Smooth muscle cell of the brain vasculature (primary cell): ENCODE measurements at places on chromosomes 5 and 9.

DNA sequence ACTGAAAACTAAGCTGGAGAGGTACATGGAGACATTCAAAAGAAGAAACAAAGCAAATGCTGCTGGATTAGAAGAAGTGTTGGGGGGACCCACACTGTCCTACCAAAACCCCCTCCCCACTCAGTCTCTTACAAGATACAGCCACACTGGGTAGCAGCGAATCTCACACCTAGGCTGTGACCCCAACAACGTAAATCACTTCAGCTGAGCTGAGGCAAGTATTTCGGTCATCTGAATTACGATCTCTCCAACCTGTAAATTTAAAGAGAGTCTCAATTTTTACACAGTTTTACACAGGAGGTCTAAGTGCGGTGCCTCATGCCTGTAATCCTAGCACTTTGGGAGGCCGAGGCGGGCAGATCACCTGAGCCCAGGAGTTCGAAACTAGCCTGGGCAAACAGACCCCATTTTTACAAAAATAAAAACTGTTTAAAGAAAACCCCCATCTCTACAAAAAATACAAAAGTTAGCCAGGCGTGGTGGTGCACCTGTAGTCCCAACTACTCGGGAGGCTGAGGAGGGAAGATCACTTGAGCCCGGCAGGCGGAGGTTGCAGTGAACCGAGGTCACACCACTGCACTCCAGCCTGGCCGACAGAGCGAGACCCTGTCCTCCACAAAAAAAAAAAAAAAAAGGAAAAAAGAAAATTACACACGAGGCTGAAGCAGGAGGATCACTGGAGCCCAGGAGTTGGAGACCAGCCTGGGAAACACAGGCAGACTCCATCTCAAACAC, 3.4 kb downstream of the CAMSAP1 start:
- DNase-seq = no peak

- DNase-seq = no peak
Observed at GRCh38 chr9:81213456-81213855, 475.9 kb downstream of the TLE1 start.

- DNase-seq = no peak
Observed at GRCh38 chr5:65255294-65255693, 226.4 kb downstream of the ADAMTS6 start.

- DNase-seq = no peak
Observed at GRCh38 chr5:108361239-108361638, 20.7 kb downstream of the FBXL17 start.

DNA sequence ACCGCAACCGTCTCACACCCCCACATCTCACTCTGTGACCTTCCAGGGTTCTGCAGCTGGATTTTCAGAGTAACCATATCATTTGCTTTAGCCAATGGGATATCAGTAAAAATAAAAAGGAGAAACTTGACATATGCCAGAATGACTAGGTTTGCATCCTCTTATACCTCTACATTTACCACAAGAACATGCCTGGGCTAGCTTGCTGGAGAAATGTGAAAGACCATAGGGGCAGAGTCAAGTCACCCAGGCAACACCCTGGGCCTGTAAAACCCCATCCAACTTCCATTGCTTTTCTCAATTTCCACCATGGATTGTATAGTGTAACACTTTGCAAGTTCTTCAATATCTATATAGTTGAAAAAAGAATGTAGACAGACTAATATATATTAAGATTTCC, 731.1 kb downstream of the PTPRD start:
- DNase-seq = no peak

GRCh38 chr5:132663771-132664695, 6.1 kb downstream of the IL13 start:
- DNase-seq = no peak

DNA sequence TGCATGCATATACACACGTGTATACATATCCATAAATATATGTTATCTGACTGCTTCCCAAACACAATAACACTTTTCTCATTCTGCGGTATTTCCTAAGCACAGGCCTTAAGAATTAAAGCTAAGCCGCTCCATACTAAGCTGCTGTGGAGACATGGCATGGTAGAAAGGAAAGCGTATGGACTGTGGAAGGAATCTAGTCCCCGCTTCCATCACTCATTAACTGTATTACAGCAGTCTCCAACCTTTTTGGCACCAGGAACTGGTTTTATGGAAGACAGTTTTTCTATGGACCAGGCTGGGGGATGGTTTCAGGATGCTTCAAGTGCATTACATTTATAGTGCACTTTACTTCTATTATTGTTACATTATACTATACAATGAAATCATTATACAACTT, 11.3 kb downstream of the CDKL3 start:
- no peak for DNase-seq

DNA sequence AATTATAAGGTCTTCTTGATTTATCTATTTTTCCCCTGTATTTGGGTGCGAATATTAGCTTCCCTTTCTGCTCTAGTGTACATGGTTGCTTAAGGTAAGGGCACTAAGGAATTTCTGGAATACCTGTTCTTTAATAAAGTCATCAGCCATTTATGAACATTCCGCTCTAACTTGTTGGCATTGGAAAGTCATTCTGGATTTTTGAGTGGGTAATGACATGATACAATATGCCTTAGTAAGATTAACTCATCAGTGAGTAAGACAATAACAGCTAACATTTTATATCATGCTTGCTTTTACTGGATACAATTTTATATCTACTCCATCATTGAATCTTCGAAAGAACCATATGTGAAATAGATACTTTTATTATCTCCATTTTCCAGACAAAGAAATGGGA, 196.1 kb downstream of the ARRDC3 start:
- DNase-seq = no peak
